Mammary microvascular endothelial cell (primary cell): ENCODE measurements at places on chromosomes 7 and 10. TPM values are rescaled to one million over a fixed set of nuclear protein-coding genes. Genes with fewer than 3 reads are reported as not detected.

Gene STRIP2
- 8.2 and 8.8 TPM in 2 replicates for total RNA-seq

Gene TTYH3
- 94.6 and 105 TPM in 2 replicates for total RNA-seq

Gene SUN3
- total RNA-seq: not detected in 2 replicates

Gene FAM3C
- total RNA-seq: 52.8 and 58.4 TPM in 2 replicates

Gene CCL24
- not detected in 2 replicates for total RNA-seq

Gene NUDT13
- 1.1 and 1.7 TPM in 2 replicates for total RNA-seq

Gene HUS1
- total RNA-seq: 22.8 and 41.6 TPM in 2 replicates

Gene SPDYE16
- total RNA-seq: 0.07 TPM in 1 of 2 replicates, not detected in the other

Gene LRGUK
- not detected in 2 replicates for total RNA-seq

Gene FAM180A
- total RNA-seq: 0.10 TPM in 1 of 2 replicates, not detected in the other

Gene GIMAP6
- 85.8 and 89.9 TPM in 2 replicates for total RNA-seq

Gene ANXA8L1
- not detected in 2 replicates for total RNA-seq

Gene TMEM178B
- not detected in 2 replicates for total RNA-seq

Gene CYP26A1
- 0.60 TPM in 1 of 2 replicates, not detected in the other for total RNA-seq

Gene PRSS1
- total RNA-seq: not detected in 2 replicates

Gene ADIRF
- 34.7 and 71.8 TPM in 2 replicates for total RNA-seq

Gene HTRA1
- total RNA-seq: 50.4 and 51.6 TPM in 2 replicates
